ENCODE measurements at places on chromosomes 5 and 9. TPM values are rescaled to one million over a fixed set of nuclear protein-coding genes. Genes with fewer than 3 reads are reported as not detected.

- no peak for DNase-seq
Measured at GRCh38 chr9:76580188-76580587, 121.2 kb downstream of the GCNT1 start.

GRCh38 chr5:170114271-170114670, 8.6 kb downstream of the FOXI1 start:
- no peak for DNase-seq

Gene PCDHGC3
- total RNA-seq = 1.8 TPM

Gene GPSM1
- 1.4 TPM for total RNA-seq

- DNase-seq = no peak
Measured at GRCh38 chr5:10988622-10989021, 227.6 kb upstream of the DAP start.

Gene OR4F3
- total RNA-seq = not detected

Gene PTGDS
- not detected for total RNA-seq

- no peak for DNase-seq
Measured at GRCh38 chr5:123438244-123438643, 15.0 kb upstream of the CEP120 start.

Gene PCBD2
- total RNA-seq = 6.6 TPM

DNA sequence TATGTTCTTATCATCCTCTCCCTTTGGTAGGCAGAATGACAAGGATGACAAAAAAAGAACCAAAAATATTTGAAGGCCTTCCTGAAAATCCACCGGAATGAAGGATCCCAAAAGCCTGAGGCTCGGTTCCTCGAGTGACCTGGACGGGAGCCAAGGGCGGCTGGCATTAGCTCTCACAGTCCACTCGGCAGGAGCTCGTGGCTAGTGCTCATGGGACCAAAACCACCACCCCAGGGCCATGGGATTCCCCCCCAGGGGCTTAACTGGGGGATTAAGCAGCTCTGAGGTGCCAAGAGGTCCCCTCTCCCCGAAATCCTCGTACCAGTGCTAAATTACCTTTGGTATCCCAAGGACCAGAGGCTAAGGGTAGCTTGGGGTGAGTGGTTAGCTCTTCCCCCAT, 586 bp upstream of the PDZD2 start:
- no peak for DNase-seq

Gene PCDHA12
- total RNA-seq = not detected

Gene FLT4
- total RNA-seq = not detected

Gene SPINK7
- not detected for total RNA-seq

DNA sequence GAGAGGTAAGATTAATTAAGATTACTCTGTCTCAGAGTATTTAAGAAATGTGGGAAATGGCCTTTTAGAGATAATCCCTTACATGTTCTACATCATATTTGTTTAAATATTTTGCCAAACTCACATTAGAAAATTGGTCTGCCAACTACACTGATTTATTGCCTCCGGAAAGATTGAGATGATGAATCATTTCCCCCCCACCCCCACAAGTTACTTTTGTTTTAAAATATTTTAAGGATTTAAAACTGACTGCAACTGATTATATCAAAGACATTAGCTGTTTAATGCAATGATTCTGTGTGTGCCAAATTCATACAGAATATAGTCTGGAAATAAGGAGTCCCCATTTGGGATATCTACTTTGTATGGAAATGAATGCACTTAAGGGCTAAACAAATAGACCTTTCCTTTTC, 674.4 kb downstream of the PRR16 start:
- no peak for DNase-seq

Gene CCNB1
- 135 TPM for total RNA-seq
